ENCODE measurements at places on chromosomes 5 and 9. TPM values are rescaled to one million over a fixed set of nuclear protein-coding genes. Genes with fewer than 3 reads are reported as not detected.

DNA sequence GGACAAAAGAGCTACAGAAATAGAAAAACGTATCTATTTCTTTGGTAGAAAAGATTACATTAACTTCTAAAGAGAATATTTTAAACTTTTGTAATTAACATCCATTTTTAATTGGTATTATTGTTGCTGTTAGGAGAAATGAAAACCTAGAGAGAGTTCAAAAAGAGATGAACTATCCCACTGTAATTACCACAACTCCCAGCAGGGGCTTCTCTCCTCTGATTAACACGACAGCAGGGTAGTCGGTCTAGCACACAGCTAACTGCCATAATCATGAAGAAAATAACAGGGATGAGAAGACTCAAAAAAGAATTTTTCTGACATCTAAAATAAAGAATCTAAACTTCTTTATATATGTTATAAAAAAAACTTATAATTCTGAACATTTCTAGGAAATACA is 86.2 kb upstream of the CDH9 start:
- no peak for DNase-seq

DNA sequence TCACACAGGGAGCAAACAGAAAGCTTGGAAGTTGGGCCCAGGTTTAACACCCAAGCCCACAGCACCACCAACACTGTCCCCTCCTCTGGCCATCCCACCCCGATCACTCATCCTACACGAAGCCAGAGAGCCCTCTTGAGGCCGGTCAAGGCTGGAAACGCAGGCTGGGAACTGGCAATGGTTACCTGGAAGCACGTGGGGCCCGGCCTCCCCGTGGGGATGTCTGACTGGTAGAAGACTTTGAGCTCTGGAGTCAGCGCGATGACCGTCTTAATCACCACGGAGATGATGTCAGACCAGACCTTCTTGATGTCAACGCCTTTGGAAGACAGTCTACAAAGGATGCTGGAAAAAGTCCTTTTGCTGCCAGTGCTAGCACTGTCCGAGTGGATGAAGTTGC is 104.1 kb downstream of the TTLL11 start:
- no peak for DNase-seq

Gene OLFM1
- total RNA-seq, result 13.3 TPM

- no peak for DNase-seq
Measured at GRCh38 chr5:61610678-61611024, 278.6 kb downstream of the ZSWIM6 start.
